Sciatic nerve (tissue), 2 donors: ENCODE measurements at places on chromosomes 2 and 18.

DNA sequence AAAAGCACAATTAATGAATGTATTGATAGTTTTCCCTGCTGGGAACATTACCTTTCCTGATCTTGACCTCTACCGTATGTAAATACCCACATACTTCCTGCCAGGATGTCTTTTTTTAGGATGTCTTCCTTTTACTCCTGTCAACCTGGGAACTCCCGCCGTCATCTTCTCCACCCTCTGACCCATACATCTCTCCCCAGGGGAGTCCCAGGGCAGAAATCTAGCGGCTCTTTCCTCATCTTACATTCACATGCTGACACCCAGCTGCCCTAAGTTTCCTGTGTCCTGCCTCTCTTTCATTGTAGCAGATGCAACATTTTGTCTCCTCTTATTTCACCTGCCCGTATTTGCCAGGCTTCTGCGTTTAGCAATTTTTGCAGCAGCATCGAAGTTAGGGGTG lies 107.8 kb downstream of the CRIM1 start:
- DNase-seq: no peak

DNA sequence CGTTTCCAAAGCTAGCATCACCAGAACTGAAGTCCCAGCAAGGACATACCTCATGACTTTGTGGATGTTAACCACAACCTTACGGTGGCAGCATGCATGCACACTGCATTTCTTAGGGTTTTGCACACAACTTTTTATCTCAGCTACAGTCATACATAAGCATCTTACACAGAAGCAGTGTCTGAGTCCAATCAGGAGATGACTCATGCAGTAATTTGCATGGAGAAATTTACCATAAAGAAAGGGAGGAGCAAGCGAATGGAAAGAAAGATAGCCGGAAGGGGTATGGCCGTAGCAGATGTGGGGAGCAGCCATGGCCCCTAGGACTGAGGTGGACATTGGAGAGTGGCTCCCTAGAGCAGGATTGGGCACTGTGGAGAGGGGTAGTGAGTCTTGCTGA lies 522.5 kb downstream of the GALR1 start:
- DNase-seq: no peak

DNA sequence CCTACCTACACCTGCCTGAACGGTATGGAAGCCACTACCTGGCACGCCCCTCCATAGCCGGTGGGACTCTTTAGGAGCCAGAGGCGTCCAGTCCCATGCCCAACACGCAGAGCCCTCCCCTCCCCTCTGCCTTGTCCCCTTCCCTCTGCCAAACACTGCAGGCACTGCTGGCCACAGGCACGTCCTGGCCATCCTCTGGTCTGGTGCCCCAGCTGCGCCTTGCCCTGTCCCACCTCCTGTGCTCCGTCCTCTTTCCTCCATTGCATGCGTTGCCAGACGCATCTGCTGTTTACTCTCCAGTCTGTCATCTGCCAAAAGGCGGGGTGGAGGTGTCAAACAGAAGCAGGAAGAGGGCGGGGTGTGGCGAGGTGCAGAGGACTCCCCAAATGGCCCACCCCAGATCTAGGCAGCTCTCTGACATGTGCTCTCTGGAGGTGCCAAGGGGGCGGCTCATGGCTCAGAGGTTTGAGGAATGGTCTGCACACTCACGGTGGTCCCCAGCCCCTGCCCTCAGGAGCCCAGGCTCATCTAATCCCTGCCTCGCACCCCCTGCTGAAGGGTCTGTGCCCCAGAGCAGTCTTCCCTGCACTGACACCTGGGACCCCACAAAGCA lies 45.1 kb downstream of the HS6ST1 start:
- peak; percentile 42 for DNase-seq

- no peak for DNase-seq
Measured at GRCh38 chr2:176979981-176980710, 232.4 kb upstream of the HNRNPA3 start.

GRCh38 chr2:20625491-20626391 lies 25.2 kb downstream of the HS1BP3 start:
- DNase-seq: peak; percentile 64

- DNase-seq: no peak
Measured at GRCh38 chr2:160581448-160581847, 87.8 kb upstream of the RBMS1 start.

DNA sequence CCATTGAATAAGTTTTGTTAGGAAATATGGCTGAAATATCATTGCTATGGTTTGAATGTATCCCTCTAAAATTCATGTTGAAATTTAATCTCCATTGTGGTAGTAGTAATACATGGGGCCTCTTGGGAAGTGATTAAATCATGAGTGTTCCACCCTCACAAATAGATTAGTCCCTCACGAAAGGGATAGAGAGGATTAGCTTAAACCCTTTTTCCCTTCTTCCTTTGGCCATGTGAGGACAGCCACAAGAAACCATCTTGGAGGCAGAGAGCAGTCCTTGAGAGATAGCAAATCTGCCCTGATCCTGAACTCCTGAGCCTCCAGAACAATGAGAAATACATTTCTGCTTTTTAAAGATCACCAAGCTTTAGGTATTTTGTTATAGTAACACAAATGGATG lies 274.2 kb downstream of the CDH19 start:
- DNase-seq: no peak

DNA sequence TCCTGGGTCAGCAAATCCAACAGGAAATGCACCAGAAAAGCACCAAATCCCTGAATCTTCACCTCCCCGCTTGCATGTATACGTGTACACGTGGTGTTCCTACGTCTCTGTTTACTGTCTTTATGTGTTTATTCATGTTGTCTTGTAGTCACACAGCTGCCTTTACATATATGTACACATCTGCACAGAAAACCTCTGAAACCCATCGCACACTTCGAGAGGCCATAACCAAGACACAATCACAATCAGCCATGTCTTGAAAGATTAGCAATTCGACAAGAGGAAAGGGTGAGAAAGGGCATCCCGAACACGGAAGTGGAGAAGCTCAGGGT lies 98.1 kb downstream of the PLB1 start:
- peak; percentile 4 for DNase-seq

GRCh38 chr2:5824126-5824525 lies 131.9 kb downstream of the SOX11 start:
- DNase-seq: no peak

DNA sequence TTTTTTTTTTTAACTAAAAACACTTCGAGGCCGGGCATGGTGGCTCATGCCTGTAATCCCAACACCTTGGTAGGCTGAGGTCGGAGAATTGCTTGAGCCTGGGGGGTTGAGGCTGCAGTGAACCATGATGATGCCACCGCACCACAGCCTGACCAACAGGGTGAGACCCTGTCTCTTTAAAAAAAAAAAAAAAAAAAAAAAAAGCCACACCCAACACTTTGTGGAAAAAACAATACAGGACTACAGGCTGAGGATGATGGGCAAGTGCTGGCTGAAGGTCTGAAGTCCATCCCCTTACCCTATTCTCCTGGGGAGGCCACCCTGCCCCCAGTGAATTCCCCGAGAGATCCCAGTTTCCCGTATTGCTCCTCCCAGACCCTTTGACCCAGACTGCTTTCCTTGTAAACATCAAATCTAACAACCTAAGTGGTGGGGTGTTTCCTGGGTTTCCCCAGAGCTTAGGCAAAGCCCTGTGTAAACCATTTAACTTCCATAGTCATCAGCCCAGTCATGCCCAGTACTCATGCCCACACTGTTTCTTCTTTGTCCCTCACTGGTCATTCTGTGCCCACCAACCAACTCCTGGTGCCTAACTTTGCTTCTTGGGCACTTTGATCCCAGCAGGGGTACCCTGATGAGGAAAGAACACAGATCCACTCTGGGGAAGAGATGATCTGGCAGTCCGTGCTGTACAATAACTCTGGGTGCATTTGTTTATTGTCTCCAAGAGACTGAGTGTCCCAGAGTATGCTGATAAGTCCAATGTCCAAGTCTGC lies 5.8 kb upstream of the TMEM37 start:
- no peak for DNase-seq

DNA sequence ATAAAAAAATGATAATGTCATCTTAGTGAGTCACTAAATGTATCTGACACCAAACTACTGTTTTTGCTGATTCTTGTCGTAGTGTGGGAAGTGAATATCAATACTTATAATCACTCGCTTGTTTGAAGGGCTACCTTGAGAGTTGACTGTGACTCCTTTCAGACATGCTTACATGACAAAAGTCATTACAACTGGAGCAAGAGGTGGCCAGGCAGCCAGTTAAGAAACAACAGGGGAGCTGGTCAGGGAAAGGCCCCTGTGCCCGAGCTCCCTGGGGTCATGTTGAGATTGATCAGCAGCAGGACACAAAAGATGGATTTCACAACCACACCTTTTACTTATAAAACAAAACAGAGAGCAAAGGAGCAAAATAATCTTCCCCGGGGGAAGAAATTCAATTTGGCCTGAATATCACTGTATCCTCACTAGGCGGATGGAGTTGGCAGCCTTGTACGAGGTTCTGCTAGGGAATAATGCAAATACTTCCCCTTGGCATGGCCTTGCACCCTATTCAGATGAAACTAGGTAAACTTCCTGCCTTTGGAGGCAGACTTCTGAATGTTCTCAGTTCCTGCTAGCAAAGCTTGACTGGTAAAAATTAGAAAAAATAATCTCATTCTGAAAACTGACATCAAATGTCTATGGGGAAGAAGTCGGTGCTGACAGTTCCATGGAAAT lies 101.2 kb downstream of the DYNC1I2 start:
- DNase-seq: no peak

DNA sequence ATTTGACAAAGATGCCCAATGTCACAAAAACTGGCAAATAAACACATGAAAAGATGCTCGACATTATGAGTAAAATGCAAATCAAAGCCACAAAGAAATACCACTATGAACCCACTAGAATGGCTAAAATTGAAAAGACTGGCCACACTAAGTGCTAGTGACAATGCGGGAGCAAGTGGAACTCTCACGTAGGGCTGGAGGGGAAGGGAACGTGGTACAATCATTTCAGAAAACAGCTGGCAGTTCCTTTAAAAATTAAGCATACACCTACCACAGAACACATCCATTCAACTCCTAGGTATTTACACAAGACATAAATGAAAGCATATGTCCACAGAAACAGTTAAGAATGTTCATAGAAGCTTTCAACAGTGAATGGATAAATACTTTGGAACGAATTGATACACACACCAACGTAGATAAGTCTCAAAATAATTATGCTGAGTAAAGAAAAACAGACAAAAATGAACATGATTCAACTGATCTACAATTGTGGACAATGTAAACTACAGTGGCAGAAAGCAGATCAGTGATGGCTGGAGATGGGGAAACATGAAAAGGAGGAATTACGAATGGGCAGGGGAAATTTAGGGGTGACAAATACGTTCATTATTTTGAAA lies 71.7 kb downstream of the MYOM1 start:
- no peak for DNase-seq

DNA sequence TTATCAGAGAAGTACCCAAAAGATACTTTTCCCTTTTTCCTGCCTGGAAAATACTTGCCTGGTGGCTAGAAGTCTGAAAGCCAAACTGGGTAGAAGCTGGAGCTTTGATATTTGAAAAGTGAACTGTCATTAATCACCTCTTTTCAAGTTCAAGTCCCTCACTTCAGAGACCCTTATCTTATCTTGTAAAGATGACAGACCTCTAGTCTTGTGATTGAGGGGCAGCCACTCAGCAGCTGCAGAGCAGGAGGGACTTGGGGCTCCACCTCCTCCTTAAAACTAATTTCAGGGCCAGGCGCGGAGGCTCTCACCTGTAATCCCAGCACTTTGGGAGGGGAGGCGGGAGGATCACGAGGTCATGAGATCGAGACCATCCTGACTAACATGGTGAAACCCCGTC lies 64.2 kb upstream of the CDCA7 start:
- DNase-seq: no peak

DNA sequence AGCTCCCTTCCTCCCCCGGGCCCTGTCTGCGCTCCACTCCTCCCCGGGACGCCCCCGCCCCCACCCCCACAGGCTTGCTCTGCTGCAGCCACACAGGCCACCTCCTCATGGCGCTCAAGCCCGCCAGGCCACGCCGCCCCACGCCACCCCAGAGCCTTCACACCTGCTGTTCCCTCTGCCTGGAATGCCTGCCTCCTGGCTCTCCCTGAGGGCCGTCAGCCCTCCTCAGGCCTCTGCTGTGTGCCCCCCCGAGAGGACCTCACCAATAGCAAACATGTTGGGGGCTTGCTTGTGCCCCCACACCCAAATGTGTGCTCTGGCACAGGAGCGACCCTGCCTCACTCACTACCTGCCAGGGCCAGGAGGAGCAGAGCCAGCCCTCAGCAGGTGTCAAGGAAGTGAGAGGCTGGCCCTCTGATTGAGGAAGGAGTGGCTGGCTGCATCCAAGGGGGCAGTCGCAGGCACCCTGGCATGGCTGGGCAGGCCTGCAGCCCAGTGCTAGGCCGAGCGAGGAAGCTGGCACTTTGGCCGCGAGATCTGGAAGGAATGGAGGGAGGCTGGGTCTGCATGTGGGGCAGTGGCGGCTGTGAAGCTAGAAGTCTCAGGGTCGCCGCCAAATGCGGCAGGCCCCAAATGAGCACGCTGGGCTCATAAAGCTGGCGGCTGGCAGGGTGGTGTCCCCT lies 86.5 kb downstream of the INHBB start:
- DNase-seq: no peak

DNA sequence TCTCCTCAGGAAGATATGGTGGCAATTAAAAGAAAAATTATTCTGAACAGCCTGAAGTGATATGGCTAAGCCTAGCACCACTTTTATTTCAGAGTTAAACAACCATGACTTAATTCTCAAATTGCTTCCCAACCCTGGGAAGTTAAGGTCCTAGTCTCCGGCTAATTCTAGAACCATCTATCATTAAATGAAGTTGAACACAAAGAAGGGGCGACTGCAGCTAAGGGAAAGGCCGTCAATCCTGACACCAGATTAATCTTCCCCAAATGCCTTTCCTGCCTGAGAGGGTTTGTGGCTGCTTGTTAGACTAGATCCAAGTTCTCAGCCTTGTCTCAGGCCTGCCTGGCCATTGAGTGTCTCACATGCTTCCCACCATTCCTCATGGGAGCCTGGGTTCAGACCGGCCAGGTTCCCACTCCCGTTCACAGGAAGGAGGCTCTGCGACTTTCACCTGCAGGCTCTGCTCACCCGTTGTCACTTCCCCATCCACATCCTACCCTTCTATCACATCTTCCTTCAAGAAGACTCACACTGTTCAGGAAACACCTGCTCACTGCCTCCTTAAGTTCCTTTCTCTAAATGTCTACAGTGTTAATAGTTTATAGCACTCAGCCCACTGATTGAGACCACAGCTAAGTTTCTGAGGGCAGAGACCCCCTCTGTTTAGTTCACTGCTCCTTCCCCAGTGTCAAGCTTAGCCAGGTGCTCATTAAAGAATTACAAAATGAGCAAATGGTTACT lies 282.9 kb upstream of the REV1 start:
- DNase-seq: no peak

DNA sequence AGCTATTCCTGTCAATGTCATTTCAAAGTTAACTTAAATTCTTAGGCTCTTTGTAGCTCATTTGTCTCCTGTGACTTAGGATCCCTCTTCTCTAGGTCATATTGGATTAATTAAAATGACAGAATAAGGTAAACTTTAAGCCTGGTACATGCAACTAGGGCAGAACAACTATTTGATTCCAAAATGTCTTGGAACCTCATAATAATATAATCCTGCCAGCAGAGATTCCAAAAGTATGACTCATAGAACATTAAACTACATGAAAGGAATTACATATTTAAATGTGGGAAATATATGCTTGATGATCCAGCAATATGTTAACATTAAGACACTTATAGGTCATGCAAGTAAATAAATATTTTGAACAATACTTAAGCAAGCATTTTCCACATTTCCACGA lies 63.3 kb downstream of the COL3A1 start:
- DNase-seq: no peak
